ENCODE measurements at places on chromosomes 1 and 21.
A peak's percentile ranks its signal among the peaks of the same experiment; 100 is the strongest.

DNA sequence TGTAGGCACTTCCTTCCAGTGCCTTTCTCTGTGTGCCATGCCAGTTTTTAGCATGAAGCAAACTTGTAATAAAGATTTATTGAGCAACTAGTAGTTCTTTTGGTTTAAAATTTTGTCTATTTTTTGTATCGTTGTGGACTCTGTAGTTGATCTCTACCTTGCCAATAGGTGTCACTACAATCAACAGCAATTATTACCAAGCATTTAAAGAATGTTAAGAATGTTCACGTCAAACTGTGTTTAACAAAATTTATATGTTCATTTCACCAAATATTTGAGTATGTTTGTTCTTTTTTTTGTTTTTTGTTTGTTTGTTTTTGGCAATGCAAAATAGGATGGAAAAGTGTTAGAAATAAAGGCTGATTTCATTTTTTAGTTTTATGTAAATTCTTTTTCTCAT is 208.1 kb downstream of the PATJ start:
- DNase-seq: peak; percentile 22

GRCh38 chr21:31279986-31280385 is 64.1 kb downstream of the TIAM1 start:
- DNase-seq: no peak

GRCh38 chr21:41873426-41873825 is 5.7 kb downstream of the PRDM15 start:
- no peak for DNase-seq

GRCh38 chr1:64126581-64126980 is 76.8 kb upstream of the UBE2U start:
- DNase-seq: no peak

DNA sequence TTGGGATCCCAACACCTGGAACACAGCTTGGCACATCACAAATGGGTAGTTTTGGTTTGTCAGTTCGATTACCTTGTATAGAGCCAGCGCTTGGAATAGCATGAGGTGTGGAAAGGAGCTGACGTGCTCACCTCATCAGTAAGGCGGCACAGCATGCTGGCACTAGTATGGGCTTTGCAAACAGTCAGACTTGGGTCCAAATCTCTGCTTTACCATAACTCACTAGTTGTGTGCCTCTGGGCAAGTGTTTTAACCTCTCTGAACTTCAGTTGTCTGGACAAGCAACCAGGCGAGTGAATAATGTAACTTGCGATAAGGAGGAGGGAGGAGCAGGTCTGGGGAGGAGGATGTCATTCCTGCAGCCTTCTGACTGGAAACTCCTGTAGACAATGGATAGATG is 26.3 kb upstream of the NEK2 start:
- DNase-seq: no peak

DNA sequence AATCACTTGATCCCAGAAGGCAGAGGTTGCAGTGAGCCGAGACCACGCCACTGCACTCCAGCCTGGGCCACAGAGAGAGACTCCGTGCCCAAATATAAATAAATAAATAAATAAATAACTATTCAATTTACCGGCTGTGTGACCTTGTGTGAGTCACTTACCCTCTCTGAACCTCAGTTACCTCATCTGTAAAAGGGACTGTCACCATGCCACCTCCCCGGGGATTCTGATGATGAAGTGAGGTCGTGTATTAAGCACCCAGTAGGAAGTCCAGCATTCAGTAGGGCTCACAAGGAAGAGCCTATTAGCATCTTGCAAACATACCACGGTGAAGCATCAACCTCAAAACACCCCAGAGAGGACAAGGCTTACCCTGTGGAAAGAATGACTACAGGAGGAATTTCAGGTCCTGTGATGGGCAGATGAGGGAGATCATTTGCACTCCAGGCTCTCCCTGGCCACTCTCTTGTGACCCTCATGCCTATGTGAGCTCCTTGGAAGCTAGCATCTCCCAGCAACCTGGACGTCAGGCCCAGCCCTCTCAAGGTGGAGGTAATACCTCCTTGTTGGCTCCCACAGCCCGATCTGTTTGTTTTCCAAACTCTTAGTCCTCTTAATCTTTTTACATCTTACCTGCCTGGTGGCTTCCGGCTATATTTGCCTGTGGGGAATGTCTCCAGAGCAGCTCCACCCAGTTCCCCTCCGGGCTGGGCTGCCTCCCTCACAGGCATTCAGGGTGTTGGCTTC is 7.6 kb upstream of the C1QA start:
- no peak for DNase-seq

GRCh38 chr21:15054606-15055239 is 10.1 kb downstream of the NRIP1 start:
- no peak for DNase-seq

DNA sequence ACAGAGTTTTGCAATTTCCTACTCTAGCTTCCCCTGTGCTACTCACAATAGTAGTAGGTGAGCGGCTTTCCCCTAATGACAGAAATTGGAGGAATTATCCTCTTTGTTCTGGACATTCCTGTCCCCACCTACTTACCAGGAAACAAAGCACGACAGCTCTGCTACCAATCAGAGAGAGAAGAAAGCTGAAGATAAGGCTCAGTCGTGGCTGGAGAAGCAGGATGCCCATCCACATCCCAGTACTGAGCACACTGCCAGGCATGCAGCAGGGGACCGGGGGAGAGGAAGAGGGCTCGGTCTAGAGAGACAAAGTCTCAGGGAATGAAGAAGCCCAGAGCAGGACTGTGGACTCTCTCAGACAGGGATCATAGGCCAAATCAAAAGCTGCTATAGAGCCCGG is 134.1 kb upstream of the KRTAP19-8 start:
- no peak for DNase-seq

- no peak for DNase-seq
These were observed 3.6 kb upstream of the SPRR3 start for GRCh38 chr1:152997901-152998300.

- DNase-seq: peak; percentile 72
These were observed 622 bp downstream of the ELK4 start for GRCh38 chr1:205631010-205631767.

GRCh38 chr1:5415606-5416005 is 576.6 kb downstream of the NPHP4 start:
- DNase-seq: no peak

DNA sequence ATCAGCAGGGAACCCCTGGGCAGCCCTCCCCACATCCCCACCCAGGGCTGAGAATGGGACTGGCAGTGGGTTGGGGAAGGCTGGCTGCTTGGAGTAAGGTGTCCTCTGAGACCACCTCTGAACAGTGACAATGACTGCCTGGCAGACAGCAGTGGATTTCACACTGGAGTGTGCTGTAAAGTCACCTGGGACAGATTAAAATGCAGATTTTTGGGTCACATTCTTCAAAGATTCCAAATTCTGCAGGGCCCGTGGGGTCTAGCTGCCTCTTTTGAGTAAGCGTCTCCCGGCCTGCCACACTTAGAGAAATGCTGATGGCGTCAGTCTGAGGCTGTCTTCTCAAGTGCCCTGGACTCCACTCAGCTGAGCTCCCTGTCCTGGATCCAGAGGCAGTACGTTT is 164.5 kb downstream of the GRIK3 start:
- no peak for DNase-seq

GRCh38 chr1:34770891-34771504 is 10.0 kb upstream of the GJB3 start:
- DNase-seq: no peak

- DNase-seq: peak; percentile 31
These were observed 1.2 kb downstream of the HDGF start for GRCh38 chr1:156750191-156750672.

GRCh38 chr1:70941563-70941962 is 106.1 kb downstream of the PTGER3 start:
- DNase-seq: no peak

- no peak for DNase-seq
These were observed 34.1 kb downstream of the BMP8A start for GRCh38 chr1:39525366-39526165.

GRCh38 chr1:22290611-22291010 is 147.7 kb upstream of the WNT4 start:
- no peak for DNase-seq

DNA sequence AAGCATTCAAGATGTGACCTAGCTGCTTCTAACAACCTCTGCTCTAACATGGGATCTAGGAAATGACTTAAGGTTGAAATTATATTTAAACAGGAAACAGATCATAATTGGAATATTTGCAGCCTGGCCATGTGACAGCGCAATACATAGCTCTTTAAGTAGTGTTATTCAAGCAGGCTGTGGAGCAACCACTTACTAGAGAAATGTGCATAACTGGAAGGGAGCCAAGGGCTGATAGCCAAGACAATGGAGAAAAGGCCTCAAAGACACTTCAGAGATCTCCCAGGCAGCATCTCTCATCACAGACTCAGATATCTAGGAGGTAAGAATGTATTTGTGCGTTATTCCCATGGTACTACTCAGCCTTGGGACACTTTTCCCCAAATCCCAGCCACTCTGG is 823.0 kb upstream of the PRMT6 start:
- peak; percentile 30 for DNase-seq

GRCh38 chr1:62516600-62516999 is 79.8 kb downstream of the USP1 start:
- DNase-seq: no peak

DNA sequence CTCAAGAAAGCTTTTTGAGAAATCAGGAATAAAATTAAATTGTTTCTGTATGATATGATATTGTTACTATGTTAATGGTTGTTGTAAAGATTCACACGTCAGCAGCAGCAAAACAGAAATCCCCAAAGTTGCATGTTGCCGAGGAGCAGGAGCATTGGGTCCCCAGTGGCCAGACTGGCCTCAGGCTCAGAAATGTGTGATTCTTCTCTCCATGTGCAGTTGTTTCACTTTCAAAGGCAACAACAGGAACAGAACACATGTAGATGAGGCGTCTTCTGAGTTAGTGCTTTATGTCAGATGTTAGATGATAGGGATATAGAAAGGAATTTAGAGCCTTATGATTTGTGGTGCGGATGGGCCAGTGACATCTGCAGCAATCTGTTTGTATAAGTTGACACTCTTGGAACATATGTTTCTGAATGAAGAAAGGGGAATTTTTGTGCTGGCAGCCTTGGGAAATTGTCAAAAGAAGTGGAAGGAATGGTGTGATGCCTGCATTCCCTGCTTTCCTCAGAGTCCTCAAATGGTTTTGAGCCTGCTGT is 2.1 kb upstream of the TTLL7 start:
- no peak for DNase-seq

DNA sequence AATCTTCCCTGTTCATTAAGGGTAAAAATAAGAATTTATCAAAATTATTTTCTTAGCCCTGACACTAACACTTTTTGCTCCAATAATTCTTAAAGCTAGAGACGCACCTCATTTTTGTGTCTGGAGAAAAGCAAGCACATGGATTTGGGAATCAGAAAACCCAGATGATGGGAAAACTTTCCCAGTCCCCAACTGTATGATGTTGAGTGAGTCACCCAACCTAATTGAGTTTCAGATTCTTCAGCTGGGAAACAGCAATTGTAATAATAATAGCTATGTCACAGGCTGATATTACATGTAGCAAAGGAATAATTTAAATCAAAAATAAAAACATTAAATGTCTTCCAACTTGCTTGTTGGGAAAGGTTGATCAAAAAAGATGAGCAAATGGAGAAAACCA is 159.0 kb downstream of the MIS18A start:
- no peak for DNase-seq

DNA sequence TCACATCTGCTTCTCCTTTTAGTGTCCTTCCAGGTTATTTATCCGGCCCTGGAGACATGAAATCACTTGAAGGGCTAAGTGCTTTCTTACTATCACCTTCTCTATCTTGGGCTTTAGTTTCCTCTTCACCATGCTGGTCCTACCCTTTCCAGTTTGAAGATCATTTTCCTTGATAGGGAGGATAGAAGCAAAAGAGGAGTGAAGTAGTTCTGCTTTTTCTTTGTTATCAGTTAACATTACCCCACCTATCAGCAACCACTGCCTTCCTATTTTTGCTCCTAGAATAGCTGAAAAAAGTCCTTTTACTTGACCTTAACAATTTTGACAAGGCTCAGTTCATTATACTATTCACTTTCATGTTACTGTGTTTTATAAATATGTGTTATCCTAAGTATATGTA is 19.4 kb downstream of the RGL1 start:
- no peak for DNase-seq

- peak; percentile 32 for DNase-seq
These were observed 86.2 kb downstream of the AKT3 start for GRCh38 chr1:243763806-243764205.

- no peak for DNase-seq
These were observed 425.0 kb downstream of the SMYD3 start for GRCh38 chr1:246081856-246082668.

DNA sequence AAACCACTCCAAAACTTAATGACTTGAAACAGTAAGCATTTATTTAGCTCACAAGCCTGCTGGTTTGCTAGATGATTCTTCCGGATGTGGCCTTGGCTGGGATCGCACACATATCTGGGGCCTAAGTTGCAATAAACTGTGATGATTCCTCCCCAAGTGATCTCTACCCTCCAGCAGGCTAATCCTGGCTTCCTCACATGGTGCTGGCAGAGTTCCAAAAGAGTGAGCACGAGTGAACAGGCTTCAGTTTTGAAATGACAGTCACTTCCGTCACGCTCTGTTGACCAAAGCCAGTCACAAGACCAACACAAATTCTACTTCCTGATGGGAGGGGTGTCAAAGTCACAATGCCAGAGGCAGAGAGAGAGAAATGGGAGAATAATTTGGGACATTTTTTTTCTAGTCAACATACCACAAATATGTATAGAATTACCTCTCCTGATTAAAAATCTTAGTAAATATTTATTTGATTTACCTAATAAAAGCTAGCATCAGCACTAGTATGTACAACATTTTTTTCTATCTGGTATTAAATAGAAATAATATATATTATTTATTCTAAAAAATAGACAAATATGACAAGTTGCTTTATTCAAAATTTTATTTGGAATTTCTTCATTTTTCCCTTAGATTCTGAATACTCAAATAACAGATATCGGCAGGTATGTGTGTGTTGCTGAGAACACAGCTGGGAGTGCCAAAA is 292.7 kb downstream of the TPR start:
- peak; percentile 90 for DNase-seq

DNA sequence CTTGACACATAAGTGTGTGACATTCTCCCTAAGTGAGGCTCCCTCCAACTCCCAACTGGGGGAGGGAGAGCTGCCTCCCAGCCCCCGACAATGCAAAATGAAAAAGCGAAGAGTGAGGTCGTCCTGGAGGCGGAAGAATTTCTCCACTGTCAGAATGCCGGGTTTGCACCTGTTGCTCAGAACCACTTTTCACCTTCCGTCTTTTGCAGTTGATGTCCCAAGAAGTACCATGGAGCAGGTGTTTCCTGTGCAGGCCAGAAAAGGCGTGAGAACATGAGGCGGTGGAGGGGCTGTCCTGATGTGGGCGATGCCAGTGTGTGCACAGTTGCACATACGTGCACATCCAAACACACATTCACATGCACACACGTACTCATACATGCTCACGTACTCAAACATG is 158.6 kb upstream of the AJAP1 start:
- no peak for DNase-seq

- peak; percentile 42 for DNase-seq
These were observed 634 bp downstream of the MYCBP start for GRCh38 chr1:38872401-38873026.

- no peak for DNase-seq
These were observed 48.2 kb downstream of the SYT2 start for GRCh38 chr1:202662081-202662480.

GRCh38 chr21:37449302-37449937 is 82.8 kb downstream of the DYRK1A start:
- no peak for DNase-seq

- DNase-seq: no peak
These were observed 12.1 kb upstream of the C1orf174 start for GRCh38 chr1:3911981-3912808.

- peak; percentile 68 for DNase-seq
These were observed 53.2 kb upstream of the LYST start for GRCh38 chr1:235919833-235920441.

Measured in cardiac fibroblast (primary cell).